ENCODE measurements at places on chromosomes 13 and 19. TPM values are rescaled to one million over a fixed set of nuclear protein-coding genes. Genes with fewer than 3 reads are reported as not detected.

Gene ALG5
- 35.7 TPM for total RNA-seq

- no peaks in the 10 kb centered on the region for H3K27me3 ChIP-seq
- H3K36me3 ChIP-seq, result peaks cover 23% of the 10 kb centered on the region
- no peak for DNase-seq
- no peak overlapping the region for H3K27ac ChIP-seq
- H3K4me3 ChIP-seq, result no peak overlapping the region
- H3K4me1 ChIP-seq, result peaks cover 11% of the 10 kb centered on the region
These were observed 59.7 kb downstream of the SIPA1L3 start for GRCh38 chr19:37966662-37967231.

GRCh38 chr19:55473225-55474012 lies 3.0 kb upstream of the ZNF628 start:
- peaks cover 16% of the 10 kb centered on the region for H3K4me1 ChIP-seq
- no peak overlapping the region for H3K4me3 ChIP-seq
- H3K27ac ChIP-seq, result peak overlapping the region; percentile 63
- H3K27me3 ChIP-seq, result no peaks in the 10 kb centered on the region

Gene MEIS3
- 0.87 TPM for total RNA-seq

Gene ZNF544
- 68.5 TPM for total RNA-seq

GRCh38 chr13:110648146-110648819 lies 32.9 kb downstream of the NAXD start:
- H3K27me3 ChIP-seq, result no peaks in the 10 kb centered on the region
- no peaks in the 10 kb centered on the region for H3K4me1 ChIP-seq
- H3K4me3 ChIP-seq, result no peak overlapping the region
- H3K36me3 ChIP-seq, result peaks cover 9% of the 10 kb centered on the region
- no peak overlapping the region for H3K27ac ChIP-seq

DNA sequence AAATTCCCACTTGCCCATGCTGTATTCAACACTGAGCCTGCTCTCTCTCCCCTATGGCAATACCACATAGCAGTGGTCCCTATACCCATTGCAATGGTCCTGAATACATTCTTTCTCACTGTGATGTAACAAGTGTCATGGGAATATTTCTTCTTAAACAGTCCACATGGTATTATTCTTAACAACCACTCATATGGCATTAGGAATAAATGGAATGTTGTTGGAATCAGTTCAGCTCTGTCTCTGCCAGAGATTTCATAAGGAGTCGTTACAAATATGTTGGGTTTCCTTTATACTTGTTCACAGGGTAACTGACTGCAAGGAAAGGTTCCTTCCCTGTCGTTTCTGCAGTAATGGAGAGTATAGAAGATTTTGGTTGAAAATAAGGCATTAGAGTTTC lies 128.3 kb upstream of the SPATA13 start:
- peaks cover 9% of the 10 kb centered on the region for H3K36me3 ChIP-seq
- DNase-seq, result no peak
- H3K27ac ChIP-seq, result peak overlapping the region; percentile 71

Gene TTYH1
- 2.9 TPM for total RNA-seq

GRCh38 chr19:3771000-3771905 lies 775 bp downstream of the RAX2 start:
- H3K36me3 ChIP-seq, result peaks cover 5% of the 10 kb centered on the region
- H3K27ac ChIP-seq, result no peak overlapping the region
- H3K4me3 ChIP-seq, result no peak overlapping the region
- DNase-seq, result no peak
- H3K4me1 ChIP-seq, result no peaks in the 10 kb centered on the region
- H3K27me3 ChIP-seq, result peaks cover 25% of the 10 kb centered on the region

- no peak overlapping the region for H3K4me3 ChIP-seq
- no peaks in the 10 kb centered on the region for H3K27me3 ChIP-seq
- H3K27ac ChIP-seq, result no peak overlapping the region
- DNase-seq, result no peak
These were observed 25.8 kb downstream of the PIAS4 start for GRCh38 chr19:4033028-4033956.

- no peak overlapping the region for H3K27ac ChIP-seq
- H3K4me1 ChIP-seq, result no peaks in the 10 kb centered on the region
- H3K36me3 ChIP-seq, result no peaks in the 10 kb centered on the region
- no peak overlapping the region for H3K4me3 ChIP-seq
- no peaks in the 10 kb centered on the region for H3K27me3 ChIP-seq
These were observed 137.7 kb downstream of the PDS5B start for GRCh38 chr13:32723987-32724386.

- no peak for DNase-seq
- no peak overlapping the region for H3K27ac ChIP-seq
- no peaks in the 10 kb centered on the region for H3K4me1 ChIP-seq
- no peaks in the 10 kb centered on the region for H3K36me3 ChIP-seq
- peaks cover 84% of the 10 kb centered on the region for H3K27me3 ChIP-seq
These were observed 1.6 kb upstream of the SLC7A10 start for GRCh38 chr19:33227242-33227650.

DNA sequence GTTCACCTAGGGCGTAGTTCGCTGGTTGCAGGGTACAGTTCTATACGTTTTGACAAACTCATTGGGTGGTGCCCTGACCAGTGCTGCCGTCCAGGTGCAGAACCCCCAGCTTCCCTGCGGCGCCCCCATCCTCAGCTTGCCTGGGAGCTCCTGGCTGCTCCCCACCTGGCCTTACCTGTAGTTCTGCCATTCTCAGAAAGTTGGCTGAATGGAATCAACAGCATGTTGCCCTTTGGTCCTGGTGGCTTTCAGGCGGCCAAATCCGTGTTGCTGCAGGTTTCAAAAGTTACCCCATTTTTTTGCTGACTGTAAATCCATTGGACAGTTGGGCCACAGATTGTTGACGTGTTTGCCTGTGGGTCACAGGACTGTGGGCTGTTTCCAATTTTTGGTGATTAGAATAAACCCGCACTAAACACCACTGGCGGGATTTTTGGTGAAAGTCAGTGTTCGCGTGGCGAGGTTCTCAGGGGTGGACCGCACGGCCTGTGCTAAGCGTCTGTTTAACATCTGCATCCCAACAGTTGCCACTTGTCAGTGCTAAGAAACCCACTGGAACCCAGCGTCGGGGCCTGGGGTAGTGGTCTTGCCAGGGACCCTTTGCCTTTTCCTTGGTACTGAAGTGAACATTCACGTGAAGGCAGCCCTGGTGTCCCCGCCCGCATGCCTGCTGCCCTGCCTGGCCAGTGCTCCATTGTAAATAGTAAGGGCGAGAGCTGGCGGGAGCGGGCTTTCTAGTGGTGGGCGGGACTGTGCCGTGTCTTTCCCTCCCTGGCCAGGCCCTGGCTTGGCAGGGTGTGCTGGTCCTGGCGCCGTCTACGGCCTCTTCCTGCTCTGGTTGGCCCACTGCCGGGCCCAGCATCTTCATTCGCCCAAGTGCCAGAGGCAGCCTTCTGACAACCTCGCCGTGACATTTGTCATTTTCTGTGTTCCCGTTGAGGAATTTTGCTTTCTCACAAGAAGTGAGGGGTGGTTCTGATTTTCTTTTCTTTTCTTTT lies 3.3 kb downstream of the DOT1L start:
- H3K4me1 ChIP-seq, result peaks cover 8% of the 10 kb centered on the region
- DNase-seq, result peak; percentile 65
- H3K36me3 ChIP-seq, result peaks cover 55% of the 10 kb centered on the region
- peak overlapping the region; percentile 77 for H3K4me3 ChIP-seq
- peak overlapping the region; percentile 23 for H3K27ac ChIP-seq

GRCh38 chr19:2043961-2044708 lies 6.9 kb downstream of the MKNK2 start:
- no peaks in the 10 kb centered on the region for H3K27me3 ChIP-seq
- no peak overlapping the region for H3K27ac ChIP-seq
- H3K36me3 ChIP-seq, result peaks cover 52% of the 10 kb centered on the region
- H3K4me1 ChIP-seq, result no peaks in the 10 kb centered on the region

- H3K36me3 ChIP-seq, result no peaks in the 10 kb centered on the region
- H3K4me1 ChIP-seq, result peaks cover 11% of the 10 kb centered on the region
- no peak overlapping the region for H3K27ac ChIP-seq
- H3K4me3 ChIP-seq, result peak overlapping the region; percentile 32
- H3K27me3 ChIP-seq, result no peaks in the 10 kb centered on the region
These were observed 207.5 kb downstream of the KCNRG start for GRCh38 chr13:50222569-50223332.

DNA sequence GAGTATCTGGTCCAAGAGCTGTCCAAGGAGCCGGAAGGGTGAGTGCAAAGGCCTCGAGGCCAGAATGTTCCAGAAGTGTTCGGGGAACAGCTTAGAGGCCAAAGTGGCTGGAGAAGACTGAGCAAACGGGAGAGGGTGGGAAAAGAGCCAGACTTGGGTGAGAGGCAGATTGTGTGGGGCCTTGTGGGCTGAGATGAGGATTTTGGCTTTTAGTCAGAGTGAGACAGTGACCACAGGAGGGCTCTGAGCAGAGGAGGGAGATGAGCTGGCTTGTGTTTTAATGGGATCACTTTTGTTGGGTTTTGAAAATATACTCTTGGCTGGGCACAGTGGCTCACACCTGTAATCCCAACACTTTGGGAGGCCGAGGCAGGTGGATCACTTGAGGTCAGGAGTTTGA lies 5.6 kb downstream of the NANOS2 start:
- H3K4me1 ChIP-seq, result no peaks in the 10 kb centered on the region
- H3K4me3 ChIP-seq, result no peak overlapping the region
- no peaks in the 10 kb centered on the region for H3K36me3 ChIP-seq
- H3K27ac ChIP-seq, result no peak overlapping the region
